ENCODE measurements at places on chromosomes 16 and 17. TPM values are rescaled to one million over a fixed set of nuclear protein-coding genes. Genes with fewer than 3 reads are reported as not detected.

DNA sequence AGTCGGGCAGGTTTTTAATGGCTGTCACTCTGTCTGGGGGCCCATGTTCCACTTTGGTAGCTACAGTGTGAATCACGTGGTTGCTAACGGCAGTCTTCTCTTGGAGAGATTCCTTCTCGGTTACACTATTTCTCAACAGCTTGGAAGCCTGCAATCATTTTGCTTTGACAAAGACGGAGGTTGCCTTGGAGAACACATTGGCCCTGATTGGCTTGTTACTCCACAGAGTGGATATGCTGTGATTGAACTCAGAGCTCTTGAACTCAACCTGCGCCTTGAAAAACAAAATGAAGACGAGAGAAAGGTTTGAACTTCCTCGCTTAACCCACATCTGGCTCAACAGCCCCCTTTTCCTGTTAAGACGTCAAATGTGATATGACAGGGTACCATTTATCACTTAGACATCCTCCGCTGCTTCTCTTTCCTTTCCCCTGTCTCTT, 218.9 kb downstream of the MAF start:
- H3K4me3 ChIP-seq: no peak overlapping the region
- H3K27me3 ChIP-seq: peaks cover 15% of the 10 kb centered on the region
- H3K27ac ChIP-seq: no peak overlapping the region
- no peak for DNase-seq
- H3K36me3 ChIP-seq: no peaks in the 10 kb centered on the region

- H3K4me3 ChIP-seq: no peak overlapping the region
- no peak for DNase-seq
- H3K27me3 ChIP-seq: peaks cover 78% of the 10 kb centered on the region
- no peaks in the 10 kb centered on the region for H3K4me1 ChIP-seq
These were observed 42.3 kb upstream of the HNF1B start for GRCh38 chr17:37787055-37787757.

- H3K4me3 ChIP-seq: peak overlapping the region; percentile 63
- H3K36me3 ChIP-seq: no peaks in the 10 kb centered on the region
- peaks cover 91% of the 10 kb centered on the region for H3K4me1 ChIP-seq
- no peak for DNase-seq
- H3K27ac ChIP-seq: peak overlapping the region; percentile 89
These were observed 70.3 kb downstream of the RAI1 start for GRCh38 chr17:17751489-17752088.

GRCh38 chr16:49128740-49129139, 152.9 kb downstream of the CBLN1 start:
- DNase-seq: no peak
- H3K27me3 ChIP-seq: no peaks in the 10 kb centered on the region
- H3K4me3 ChIP-seq: no peak overlapping the region
- H3K36me3 ChIP-seq: no peaks in the 10 kb centered on the region

DNA sequence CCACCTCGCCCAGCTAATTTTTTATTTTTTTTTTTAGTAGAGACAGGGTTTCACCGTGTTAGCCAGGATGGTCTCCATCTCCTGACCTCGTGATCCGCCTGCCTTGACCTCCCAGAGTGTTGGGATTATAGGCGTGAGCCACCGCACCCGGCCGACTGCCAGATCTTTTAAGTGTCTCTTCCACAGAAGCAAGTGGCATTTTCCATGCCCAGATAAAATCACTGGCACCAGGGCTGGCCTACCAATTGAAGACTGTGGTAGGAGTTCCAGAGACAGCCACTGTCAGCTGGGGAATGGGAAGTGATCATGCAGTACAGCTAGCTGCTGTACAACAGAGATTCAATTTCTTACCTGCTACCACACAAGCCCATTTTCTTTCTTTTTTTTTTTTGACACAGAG, 17.9 kb downstream of the CNP start:
- peaks cover 94% of the 10 kb centered on the region for H3K36me3 ChIP-seq
- H3K27ac ChIP-seq: no peak overlapping the region
- H3K4me3 ChIP-seq: no peak overlapping the region

DNA sequence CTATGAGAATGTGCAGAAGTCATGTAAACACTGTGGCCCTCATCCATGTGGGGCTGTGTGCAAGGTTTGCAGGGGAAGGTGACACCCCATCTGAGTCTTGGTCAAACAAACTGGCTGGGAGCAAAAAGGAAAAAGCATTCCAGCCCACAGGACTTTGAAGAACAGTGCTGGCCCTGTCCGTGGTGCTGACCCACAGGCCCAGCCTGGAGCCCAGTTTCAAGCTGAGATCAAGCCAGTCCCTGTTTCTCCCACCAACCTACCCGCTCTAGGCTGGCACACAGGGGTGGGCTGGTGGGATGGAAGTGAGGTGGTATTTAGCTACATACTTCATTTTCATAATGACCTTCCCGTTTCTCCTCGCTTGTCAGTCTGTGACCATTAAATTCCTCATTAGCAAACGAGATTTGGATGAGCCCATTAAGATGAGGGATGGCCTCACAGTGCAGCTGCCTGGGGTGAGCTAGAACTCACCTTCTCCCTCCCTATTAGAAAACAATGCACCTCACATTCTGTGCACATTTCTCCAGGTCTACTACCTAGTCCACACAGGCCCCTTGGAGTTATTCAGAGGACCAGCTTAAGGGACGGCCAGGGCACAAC, 12.6 kb upstream of the RPL38 start:
- H3K36me3 ChIP-seq: no peaks in the 10 kb centered on the region
- no peak for DNase-seq
- H3K4me3 ChIP-seq: no peak overlapping the region
- H3K4me1 ChIP-seq: no peaks in the 10 kb centered on the region
- H3K27ac ChIP-seq: no peak overlapping the region
- H3K27me3 ChIP-seq: peaks cover 56% of the 10 kb centered on the region

- no peaks in the 10 kb centered on the region for H3K4me1 ChIP-seq
- H3K27me3 ChIP-seq: peaks cover 39% of the 10 kb centered on the region
- no peaks in the 10 kb centered on the region for H3K36me3 ChIP-seq
- DNase-seq: no peak
These were observed 27.7 kb downstream of the TPSG1 start for GRCh38 chr16:1197237-1197866.

GRCh38 chr16:2494616-2495015, 19.1 kb upstream of the ATP6V0C start:
- DNase-seq: no peak
- H3K4me3 ChIP-seq: no peak overlapping the region
- no peaks in the 10 kb centered on the region for H3K27me3 ChIP-seq

Gene C17orf50
- total RNA-seq: not detected
